ENCODE measurements at places on chromosomes 13 and 19.

- no peak for DNase-seq
These were observed 35.7 kb downstream of the RASL11A start for GRCh38 chr13:27306364-27306763.

DNA sequence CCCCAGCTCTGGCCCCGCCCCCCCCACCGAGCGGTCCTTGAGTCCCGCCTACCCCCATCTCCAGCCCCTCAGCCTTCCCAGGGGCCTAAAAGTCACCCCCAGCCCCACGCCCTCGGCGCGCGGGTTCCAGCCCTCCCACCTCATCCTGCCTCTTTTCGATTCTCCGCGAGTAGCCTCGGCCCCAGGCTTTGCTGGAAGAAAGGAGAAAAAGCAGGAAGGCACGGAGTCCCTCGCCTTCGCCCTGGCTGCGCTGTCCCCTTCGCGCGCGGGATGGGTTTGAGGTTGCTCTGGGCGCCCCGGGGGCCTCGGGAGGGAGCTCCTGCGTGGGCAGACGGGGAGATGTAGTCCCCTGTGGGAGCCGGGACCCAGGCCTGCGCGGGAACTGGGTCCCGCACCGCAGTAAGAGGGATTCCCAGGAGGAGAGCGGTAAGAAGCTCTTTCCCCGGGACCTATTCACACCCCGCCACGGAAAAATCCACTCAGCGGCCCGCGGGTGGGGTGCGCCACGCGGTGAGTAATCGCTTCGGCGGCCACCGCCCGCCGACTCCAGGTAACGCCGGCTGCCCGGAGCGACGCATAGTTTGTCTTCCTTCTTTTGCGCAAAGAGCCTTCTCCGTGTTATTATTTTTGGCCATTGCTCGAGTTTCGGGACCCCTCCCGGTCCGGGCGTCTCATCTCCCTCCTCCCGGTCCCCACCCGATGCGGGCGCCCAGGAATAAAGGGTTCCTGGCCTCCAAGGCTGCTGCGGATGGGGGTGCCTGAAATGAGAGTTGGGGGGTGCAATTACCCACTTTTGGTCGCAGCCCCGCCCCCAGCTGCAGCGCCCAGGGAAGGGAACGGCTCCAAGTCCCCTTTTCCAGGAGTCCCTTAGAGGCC is 865 bp upstream of the CRLF1 start:
- DNase-seq = no peak

DNA sequence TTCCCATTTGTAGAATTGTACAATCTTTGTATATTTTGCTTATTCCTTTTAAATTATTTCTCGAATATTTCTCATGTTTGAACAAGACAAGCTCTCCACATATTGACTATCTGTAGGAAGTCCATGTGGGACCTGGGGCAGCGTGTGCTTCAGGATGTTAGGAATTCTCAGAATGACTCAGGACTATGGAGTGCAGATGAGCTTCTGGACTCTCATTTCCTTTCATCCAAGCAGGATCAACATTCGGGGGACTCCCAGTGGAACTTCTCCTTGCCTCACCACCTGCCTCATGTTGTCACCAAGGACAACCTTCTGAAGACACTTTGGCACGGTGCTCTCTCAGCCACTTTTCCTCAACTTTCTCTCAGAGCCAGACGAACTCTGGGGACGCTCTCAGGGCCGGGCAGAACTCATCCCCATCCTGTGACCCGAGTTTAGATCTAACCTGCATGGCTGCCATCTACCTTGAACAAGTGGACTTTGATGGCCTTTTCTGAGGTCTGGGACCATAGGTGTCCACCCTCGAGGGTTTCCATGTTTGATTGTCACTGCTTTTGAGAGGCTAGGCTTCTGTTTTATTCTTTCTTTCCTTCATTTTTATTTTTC is 441.7 kb downstream of the IRS2 start:
- no peak for DNase-seq

DNA sequence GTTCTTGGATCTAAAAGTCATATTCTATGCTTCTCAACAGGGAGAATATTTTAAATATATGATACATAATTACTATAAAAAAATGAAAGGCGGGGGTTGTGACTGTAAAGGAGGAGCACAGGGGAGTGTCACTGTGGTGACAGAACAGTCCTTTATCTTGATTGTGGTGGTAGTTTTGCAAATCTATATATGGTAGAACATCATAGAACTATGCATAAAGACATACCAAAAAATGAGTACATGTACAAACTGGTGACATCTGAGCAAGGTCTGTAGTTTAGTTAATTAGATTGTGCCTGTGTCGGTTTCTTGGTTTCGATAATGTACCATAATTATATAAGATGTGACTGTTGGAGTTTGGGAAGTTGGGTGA is 38.7 kb upstream of the GARRE1 start:
- no peak for DNase-seq

- no peak for DNase-seq
These were observed 163.7 kb downstream of the KLF12 start for GRCh38 chr13:73970421-73971055.

GRCh38 chr13:113394339-113394640 is 30.4 kb upstream of the GRTP1 start:
- DNase-seq = no peak

DNA sequence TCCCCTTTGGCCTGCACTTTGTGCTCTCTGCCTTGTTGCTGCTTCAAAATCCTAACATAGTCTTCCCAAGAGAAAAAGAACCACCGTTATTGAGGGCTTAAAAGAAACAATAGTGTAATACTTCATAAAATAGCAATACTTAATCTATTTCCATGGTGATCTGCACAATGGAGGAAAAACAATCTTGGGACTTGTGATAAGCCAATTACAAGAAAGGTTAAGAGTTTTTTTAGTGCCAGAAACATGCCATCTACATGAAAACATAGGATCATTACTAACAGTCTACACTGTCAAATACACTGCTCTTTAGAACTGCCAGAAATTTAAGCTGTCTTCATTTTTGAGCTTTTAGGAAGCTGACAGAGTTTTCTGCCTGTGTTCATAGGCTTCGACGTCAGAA is 54.1 kb upstream of the MAB21L1 start:
- DNase-seq = no peak

DNA sequence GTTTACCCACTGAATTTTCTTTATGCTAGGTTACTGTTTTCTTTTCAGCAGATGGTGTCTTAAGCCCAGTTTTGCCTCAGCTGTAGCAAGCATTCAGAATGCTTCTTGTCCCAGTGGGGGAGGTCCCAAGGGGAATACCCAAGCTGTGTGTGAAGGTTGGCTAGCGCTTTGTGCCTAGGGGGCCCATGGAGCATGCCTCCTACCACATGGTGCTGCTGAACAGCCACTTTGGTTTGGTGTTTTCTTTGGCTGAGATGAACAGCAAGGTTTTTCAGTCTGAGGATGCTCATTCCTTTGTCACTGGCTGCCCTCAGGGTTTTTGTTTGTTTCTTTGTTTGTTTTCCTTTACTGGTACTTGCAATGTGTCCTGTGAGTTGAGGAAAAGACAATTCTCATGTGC is 99.0 kb downstream of the PCDH20 start:
- DNase-seq = no peak

DNA sequence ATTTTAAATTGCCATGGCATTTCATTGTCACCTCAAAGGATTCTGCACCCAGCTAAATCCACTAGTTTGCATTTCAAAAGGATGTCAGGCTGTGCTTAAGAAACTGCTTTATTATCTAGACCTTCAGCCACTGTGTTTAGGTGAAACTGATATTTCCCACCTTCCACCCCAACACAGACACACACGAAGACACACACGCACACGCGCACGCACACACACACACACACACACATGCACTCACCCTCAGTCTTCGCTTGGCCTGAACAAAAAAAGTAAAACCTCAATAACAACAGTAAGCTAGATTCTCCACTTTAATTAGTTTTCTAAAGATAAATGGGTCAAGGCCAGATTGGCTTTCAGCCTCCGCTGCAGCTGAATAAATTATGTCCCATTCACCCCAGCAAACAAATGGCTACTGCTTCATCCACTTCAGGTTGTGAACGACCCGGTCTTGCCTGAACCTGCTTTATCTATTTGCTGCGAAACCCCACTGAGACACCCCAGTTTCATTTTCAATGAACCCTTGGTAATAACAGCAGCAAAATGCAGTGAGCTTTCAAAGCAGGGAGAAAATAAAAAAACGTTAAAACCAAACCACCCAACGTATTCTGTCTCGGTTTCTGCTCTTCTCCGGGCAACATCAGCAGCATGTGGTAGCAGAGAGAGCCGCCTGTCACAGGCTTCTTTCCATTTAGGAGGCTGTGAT is 166.8 kb downstream of the DCT start:
- peak; percentile 96 for DNase-seq

- no peak for DNase-seq
These were observed 17.5 kb downstream of the DLEU7 start for GRCh38 chr13:50826035-50826434.

DNA sequence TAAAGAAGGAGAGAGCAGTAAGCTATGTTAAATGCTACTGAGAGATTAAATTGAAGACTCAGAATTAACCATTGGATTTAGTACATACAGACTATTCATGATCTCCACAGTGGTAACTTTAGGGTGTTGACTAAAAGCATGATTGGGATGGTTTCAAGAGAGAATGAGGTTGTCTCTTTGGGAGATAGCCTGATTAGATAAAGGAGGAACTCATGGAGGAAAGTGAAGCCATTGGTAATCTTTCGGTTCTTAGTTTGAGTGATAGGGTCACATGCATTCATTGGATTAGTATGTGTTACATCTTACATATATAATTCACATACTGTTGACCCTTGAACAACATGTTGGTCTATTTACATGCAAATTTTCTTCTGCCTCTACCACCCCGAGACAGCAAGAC is 18.8 kb upstream of the KL start:
- DNase-seq = no peak

DNA sequence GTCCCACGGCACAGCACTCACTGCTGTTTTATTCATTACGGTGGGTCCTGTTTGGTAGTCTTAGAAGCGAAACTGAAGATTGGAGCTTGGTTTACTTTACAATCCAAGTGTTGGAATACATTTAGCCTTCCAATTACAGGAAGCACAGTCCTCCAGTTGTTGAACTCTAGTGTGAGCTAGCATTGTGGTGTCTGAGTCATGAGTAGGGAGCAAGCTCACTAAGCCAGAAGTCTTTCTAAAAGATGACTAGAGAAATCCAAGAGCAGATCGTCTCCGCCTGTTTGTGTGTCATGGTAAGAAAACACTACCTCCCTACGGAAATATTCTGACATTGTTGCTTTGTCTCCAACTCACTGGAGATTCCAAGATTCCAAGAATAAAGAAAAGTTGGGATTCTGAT is 10.1 kb upstream of the SHISA2 start:
- DNase-seq = no peak

DNA sequence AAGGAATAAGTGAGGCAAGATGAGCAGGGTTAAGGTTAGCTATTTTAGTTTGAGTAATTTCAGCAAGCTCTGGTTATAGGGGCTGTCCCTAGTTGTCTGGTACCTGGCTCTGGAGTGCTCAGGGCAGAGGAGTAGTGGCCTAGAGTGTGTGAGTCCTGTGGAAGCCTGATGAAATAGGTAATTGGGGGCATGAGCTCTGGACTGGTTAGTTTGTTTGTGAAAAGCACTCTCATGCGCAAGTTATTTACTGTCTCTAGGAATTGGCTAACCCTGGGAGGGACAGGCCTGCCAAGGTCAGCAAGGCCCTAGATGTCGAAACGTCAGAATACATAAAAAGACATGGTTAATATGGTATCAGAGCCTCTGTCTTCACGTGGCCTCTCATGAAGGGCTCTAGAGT is 900.1 kb downstream of the PCDH17 start:
- DNase-seq = no peak

- no peak for DNase-seq
These were observed 8.9 kb downstream of the COG3 start for GRCh38 chr13:45473627-45474026.

GRCh38 chr13:26485288-26485687 is 72.2 kb upstream of the WASF3 start:
- no peak for DNase-seq

DNA sequence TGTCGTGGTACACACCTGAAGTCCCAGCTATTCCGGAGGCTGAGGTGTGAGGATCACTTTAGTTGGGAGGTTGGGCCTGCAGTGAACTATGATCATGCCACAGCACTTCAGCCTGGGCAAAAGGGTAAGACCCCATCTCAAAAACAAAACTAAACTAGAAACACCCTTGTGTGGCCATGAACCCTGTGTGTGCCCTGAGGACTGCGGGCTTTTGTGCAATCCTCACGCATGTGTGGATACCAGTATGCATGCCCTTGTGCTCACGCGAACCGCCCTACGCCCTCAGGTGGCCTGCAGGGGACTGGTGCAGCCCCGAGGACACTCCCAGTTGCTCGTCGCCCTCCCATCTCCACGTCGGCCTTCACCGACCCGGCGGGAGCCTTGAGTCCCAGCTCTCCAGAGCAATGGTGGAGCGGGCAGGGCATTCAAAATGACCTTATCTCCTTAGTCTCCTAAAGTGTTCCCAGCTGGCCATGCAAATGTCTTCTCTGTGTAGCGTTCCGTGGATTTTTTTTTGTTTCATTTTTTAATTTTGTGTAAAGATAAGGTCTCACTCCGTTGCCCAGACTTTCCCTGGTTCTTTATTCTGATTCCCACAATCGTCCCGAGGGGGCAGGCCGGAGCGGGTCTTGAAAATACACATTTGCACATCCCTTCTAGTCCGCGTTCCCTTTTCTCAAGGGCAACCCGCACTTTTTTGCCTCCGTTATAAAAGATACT is 868 bp upstream of the EGLN2 start:
- peak; percentile 66 for DNase-seq

DNA sequence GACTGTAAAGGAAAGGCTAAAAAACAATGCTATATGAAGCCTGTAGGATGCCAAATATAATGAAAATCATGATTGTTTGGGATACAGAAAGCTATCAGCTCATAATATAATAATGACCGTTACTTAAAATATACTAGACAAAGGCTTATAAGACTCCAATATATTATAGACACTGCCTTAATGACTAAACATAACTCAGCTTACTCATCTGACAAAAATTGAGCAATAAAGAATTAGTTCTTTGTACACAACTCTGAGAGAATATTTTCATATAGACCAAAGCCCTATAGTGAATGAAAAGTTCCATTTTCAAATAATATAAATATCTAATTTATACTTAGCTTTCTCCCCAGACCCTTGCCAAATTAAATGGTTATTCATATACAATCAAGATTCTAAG is 283.3 kb downstream of the DIAPH3 start:
- no peak for DNase-seq

- no peak for DNase-seq
These were observed 10.3 kb downstream of the TNFSF9 start for GRCh38 chr19:6540918-6541689.

DNA sequence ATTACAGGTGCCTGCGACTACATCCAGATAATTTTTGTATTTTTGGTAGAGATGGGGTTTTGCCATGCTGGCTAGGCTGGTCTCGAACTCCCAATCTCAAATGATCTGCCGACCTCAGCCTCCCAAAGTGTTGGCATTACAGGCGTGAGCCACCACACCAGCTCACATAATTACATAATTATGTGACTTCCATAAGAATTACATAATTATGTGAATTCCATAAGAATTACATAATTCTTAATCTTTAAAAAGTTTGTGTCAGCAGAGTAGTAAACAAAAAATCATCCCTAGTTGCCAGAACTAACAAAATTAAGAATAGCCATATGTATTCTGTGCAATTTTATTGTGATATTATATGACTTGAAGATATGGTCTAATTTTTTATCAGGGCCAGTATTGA is 25.6 kb downstream of the IFT88 start:
- DNase-seq = no peak

- no peak for DNase-seq
These were observed 66.8 kb downstream of the IFT88 start for GRCh38 chr13:20633802-20634201.
